ENCODE measurements at places on chromosomes 6 and 20.

GRCh38 chr20:62186096-62186426, 3.2 kb downstream of the MTG2 start:
- no peak for DNase-seq

DNA sequence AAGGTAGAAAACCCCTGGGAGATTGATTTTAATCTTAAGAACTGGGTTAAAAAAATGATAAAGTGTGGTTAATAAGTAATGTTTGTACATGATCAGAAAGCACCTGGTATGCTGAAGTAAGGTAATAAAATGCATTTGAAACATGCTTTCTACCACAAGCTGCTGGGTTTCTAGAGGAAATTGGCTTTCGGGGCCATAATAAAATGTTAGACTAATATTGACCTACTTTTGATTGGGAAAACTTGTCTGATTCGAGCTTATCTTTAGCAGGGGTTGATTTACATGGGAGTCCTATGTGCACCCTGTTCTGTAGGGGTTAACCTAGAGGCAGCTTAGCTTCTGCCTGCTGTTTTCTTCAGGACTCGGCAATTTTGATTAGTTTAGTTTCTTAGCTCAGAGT, 50.5 kb downstream of the CRYBG1 start:
- no peak for DNase-seq

- DNase-seq: no peak
Measured at GRCh38 chr20:62838128-62838891, 21.5 kb downstream of the COL9A3 start.

DNA sequence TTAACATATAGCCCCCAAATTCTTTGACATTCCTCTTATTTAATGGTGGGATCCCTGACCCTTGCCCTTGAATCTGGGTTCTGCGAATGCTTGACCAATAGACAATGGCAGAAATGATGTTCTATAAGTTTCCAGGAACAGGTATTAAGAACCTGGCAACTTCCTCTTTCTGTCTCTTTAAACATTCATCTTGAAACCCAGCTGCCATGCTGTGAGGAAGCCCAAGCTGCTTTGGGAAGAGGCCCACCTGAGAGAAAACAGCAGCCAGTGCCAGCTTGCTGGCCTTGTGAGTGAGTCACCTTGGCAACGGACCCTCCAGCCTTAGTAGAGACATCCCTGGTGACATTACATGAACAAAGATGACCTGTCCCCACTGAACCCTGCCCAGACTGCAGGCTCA, 45.2 kb upstream of the RALY start:
- no peak for DNase-seq

DNA sequence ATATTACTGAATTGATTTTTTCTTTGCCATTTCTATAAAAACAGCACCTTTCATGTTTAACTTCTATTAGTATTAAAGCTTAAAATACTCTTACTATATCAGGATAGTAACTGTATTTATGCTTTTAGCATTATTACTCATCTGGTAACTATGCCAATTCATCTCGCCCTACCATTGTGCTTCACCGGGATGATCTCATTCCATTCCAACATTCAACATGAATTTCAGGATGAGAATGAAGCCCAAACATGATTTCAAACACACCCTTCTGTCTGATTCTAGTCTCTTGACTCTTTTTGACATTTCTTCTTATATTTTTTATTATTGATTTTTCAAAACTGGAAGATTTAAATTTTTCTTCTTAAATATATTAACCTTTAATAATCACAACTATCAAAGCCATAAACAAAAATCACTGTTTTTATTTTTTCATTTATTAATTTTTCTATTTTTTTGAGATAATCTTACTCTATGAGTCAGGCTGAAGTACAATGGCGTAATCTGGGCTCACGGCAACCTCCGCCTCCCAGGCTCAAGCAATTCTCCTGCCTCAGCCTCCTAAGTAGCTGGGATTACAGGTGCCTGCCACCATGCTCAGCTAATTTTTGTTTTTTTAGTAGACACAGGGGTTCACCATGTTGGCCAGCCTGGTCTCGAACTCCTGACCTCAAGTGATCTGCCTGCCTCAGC, 46.7 kb downstream of the GJA1 start:
- DNase-seq: no peak

- DNase-seq: no peak
Measured at GRCh38 chr6:81366972-81367371, 385.5 kb downstream of the TENT5A start.

- DNase-seq: no peak
Measured at GRCh38 chr6:144793744-144794143, 508.6 kb downstream of the UTRN start.

GRCh38 chr20:51431321-51431720, 111.2 kb downstream of the NFATC2 start:
- DNase-seq: no peak

- no peak for DNase-seq
Measured at GRCh38 chr6:80637312-80637711, 530.8 kb downstream of the BCKDHB start.

DNA sequence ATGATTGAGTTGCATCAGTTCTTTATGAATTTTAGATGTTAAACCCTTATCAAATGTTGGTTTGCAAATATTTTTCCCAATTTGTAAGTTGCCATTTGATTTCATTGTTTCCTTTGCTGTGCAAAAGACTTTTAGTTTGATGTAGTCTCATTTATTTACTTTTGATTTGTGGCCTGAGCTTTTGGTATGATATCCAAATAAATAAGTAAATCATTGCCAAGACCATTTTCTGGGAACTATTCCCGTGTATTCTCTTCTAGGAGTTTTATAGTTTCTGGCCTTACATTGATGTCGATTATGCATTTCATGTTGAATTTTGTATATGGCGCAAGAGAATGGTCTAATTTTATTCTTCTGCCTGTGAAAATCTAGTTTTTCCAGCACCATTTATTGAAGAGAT, 13.4 kb downstream of the AIG1 start:
- DNase-seq: no peak

GRCh38 chr6:85464260-85464644, 14.4 kb downstream of the NT5E start:
- peak; percentile 37 for DNase-seq

DNA sequence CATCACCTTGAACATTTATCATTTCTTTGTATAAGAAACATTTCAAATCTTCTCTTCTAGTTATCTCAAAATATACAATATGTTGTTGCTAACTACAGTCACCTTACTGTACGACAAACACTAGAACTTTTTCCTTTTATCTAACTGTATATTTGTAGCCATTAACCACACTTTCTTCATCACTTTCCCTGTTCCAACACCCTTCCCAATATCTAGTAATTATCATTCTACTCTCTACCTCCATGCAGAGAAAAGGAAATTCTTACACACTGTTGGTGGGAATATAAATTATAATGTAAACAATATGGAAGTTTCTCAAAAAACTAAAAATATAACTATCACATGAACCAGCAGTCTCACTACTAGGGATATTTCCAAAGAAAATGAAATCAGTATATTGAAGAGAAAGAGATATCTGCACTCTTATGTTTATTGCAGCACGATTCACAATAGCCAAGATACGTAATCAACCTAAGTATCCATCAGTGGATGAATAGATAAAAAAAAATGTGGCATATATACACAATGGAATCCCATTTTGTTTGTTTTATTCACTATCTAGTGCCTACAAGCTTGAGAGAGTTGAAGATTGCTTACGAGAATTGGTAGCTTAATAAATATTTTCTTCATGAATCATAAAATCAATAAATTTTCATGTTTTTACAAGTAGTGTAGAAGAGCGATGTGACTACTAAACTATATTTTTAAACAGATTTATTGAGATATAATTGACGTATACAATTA, 2.4 kb downstream of the RHAG start:
- DNase-seq: no peak

DNA sequence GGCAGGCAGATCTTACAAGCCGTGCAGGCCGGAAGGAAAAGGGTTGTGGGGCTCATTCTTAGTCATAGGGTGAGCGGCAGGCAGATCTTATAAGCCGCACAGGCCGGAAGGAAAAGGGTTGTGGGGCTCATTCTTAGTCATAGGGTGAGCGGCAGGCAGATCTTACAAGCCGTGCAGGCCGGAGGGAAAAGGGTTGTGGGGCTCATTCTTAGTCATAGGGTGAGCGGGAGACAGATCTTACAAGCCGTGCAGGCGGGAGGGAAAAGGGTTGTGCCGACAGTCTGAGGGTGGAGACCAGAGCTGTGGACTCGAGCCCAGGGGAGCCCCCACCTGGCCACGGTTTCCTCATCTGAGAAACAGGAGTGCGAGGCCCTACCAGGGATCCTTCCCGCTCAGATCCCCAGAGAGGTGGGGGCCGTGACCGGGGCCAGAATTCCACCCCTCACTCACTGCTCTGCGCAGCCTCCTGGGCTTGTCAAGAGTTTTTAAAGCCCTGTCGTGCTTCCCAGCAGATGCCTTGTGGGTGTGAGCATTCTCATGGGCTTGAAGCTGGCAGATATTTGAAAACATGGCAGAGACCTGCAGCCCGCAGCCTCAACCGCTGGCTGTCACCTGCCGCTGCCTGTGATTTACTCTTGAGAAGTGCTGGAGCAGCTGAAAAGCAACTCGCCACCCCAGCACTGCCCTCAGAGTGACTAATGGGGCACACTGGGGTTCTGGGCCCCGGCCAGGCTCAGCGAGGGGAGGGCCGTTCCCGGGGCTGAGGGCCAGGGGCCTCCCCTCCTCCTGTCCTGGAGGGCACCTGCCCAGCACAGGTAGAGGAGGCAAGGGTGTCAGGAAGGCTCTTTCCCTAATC, 31.9 kb downstream of the NTSR1 start:
- DNase-seq: peak; percentile 63

DNA sequence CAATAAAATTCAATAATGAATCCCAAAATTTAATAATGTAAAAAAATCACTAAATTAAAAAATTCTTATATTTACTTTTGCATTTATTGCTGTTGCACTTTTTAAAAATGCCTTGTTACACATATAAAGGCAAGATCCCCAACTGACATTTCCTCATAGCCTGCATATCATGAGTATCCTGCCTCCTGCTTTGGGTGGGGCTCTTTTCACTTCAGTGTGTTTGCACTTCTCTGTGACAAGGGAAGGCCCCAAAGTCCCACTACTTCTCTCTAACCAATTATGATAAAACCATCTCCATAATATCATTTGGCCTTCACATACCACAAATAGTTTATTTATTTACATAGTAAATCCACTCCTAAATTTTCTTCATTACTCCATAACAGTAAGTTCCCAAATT, 446.1 kb upstream of the MARCKS start:
- DNase-seq: no peak

DNA sequence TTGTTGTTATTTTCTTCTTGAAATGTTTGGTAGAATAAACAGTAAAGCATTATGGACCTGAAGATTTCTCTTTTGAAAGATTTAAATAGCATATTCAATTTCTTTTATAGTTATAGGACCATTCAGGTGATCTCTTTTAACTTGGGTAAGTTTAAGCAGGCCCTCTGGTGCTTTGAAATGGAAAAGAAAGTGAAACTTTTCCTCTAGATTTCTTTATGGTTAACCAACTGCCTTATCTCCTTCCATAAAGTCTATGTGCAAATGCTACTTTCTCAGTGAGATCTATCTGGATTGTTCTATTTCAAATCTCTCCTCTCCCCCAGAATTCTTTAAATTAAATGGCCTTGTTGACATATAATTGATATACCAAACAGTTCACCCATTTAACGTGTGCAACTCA, 54.0 kb downstream of the PHACTR2 start:
- DNase-seq: no peak

DNA sequence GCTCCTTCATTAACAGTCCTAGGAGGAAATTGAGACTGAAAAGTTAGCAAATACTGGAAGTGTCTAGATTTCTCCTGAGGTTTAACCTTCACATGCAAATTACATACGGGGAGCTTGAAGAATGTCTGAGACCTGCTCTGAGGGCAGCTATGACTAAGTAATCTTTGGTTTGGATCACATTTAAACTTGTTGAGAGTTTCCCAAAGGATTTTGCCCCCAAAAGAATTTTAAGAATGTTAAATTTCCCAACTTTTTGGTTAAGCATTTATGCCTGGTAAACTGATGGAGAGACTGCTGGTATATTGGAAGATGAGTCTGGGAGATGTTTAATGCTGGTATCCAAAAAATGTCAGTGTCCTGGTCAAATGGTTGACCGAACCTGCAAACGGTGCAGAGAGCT, 97.0 kb downstream of the RREB1 start:
- DNase-seq: no peak

DNA sequence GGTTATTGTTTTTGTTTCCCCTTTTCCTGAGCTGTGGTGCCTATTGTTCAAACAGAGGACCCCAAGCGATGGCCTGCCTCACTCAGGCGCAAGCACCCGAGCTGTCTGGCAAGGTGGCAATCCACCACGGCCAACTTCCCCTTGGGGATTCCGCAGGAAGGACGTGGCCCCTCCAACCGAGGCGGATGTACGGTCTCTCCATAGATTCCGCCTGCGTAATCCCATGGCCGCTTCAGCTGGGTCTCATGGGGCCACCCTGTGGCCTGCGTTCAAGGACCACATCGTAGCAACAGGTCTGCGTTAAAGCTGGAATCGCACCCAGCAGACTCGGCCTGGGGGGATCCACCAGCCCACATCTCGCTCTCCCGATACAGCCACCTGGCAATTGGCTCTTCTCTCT, 79.9 kb downstream of the CEBPB start:
- DNase-seq: no peak

GRCh38 chr6:80289727-80290126, 183.3 kb downstream of the BCKDHB start:
- DNase-seq: no peak

DNA sequence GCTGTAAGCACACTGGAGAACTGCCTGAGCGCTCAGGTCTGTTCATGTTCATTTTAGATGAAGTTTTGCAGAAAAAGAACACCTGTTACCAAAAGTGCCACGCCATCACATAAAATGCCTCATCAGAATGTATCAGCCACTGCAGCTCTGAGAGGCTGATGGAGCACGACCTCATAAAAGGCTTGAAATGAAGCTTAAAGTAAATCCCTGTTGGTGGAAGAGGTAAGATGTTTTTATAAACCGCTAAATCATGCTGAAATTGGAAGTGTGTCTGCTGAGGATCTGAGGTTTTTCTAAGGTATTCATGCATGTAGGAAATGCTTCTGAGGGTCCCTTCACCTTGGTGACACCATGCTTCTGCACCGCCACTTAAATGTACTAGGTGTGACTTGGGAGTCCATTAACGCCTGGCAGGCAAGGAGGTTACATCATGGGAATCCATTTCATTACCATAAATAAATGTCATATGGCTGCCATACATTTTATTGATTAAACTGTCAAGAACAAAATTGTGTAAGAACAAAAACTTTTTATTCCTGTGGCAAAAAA, 363.1 kb upstream of the AGPAT4 start:
- no peak for DNase-seq

GRCh38 chr6:9204171-9204570, 768.8 kb upstream of the SLC35B3 start:
- no peak for DNase-seq

DNA sequence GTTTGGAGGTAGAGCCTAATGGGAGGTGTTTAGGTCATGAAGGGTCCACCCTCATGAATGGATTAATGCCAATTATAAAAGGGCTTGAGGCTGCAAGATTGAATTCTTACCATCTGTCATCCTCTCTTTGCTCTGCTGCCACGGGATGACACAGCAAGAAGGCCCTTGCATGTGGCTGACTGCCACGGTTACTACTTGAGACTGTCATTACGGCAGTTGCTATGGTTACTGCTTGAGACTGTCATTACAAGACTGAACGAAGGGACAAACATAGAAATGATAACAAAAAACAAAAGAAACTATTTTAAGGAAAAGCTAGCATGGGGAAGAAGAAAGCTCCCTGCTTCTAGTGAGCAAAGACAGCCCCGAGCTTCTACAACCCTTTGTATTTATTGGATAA, 715.0 kb downstream of the TFAP2A start:
- no peak for DNase-seq

- DNase-seq: no peak
Measured at GRCh38 chr6:10968776-10969175, 75.3 kb downstream of the ELOVL2 start.
